ENCODE measurements at places on chromosomes 16 and 17.

DNA sequence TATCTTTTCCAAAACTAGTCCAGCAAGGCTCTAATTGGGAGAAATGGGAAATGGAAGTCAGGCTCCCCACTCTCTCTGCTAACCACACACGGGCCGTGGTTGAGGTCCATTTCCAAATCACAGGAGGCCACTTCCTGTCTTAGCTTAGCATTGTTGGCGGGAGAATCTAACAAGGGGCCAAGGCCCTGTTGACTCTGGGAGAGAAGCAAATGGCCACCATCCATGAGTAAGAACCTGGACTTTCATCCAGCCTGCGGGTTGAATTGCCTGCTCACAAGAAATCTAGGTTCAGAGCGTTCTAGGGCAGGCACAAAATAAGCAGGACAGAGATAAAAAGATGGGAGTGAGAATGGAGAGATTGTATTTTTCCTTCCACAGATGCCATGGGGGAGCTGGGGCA, 5.7 kb downstream of the FAM20A start:
- DNase-seq, result no peak

GRCh38 chr17:35046245-35046644, 17.3 kb downstream of the RFFL start:
- no peak for DNase-seq

DNA sequence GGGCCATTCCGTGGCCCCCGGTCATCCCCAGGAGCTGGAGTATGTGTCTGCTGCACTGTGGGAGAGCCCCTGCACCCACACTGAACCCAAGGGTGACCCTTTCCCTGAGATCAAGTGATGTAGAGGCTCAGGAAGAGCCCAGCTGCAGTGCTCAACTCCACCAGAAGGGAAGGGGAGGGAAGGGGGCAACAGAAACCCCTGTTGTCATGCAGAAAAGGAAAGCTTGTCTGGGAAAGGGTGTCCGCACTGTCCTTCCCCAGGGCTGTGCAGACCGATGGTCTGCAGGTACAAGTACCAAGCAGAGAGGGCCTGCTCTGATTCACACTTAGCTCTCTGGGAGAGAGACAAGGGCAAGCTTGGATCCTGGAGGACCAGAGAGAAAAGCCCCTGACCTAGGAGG, 45.7 kb upstream of the TOB1 start:
- no peak for DNase-seq

DNA sequence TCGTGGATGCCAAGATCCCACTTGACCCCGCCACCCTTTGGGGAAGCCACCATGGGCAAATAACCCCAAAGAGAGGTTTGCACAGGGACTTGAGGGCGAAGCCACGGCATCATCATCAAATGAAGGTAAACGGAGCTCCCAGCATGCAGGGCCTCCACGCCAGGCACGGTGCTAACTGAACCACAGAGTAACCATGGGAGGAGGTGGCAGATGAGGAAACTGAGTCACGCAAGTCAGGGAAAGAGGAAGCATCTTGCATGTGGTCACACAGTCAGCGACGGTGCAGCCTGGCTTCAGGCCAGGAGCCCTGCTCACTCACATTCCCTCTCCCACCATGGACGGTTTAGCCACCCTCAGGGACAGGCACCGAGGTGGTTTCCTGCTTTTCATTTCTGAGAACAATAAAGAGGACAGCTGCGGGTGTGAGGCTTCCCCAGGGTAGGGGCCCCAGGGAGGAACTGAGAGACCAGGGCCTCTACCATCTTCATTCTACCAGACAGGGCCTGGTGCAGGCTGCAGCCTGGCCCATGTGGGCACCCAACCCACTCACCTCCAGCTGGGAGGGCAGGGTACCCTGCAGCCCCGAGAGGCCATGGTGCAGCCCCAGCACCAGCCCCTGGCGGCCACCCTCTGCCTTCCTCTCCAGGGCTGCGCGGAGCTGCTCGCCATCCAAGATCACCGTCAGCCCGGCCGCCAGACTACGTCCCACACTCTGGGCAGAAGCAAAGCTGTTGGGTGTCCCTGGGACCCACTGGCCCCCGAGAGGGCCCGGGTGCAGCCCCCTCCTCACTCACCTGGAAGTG, 78.3 kb downstream of the RMI2 start:
- no peak for DNase-seq
